Calu3 (cell line): ENCODE measurements at places on chromosomes 5 and 9.

DNA sequence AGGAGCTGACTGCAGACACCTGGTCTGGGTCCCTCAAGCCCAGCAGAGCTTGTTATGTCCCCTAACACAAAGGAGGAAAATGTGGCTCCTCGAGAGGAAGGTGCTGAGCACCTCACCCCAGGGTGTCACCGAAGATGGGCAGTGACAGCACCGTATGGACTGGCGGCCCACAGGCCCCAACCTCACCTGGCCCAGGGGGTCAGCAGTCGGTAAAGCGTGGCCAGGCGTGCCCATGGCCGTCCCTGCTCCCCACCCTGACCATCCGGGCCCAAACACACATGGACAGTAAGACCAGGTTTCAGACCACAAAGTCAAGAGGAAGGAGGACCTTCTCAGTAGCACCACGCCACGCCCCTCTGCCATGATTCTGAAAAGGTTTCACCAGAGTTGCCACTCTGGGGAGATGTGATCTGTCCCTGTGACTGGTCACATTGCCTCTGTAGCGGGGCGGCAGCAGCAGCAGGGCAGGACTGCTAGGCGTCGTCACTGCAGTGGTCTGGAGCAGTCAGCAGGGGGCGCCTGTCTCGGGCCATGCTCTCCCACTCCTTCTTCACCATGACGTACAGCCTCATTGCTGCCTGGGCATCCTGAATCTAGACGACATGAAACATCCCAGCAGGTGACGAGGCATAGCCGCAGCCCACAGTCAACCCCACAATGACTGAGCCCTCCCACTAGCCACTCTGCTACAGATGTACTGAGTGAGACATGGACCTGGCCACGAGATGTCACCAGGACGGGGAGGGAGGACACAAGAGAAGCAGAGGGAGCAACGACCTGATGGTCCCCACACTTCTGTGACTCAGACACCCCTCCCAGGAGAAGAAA, 11.1 kb downstream of the REXO4 start:
- peak; percentile 74 for DNase-seq

DNA sequence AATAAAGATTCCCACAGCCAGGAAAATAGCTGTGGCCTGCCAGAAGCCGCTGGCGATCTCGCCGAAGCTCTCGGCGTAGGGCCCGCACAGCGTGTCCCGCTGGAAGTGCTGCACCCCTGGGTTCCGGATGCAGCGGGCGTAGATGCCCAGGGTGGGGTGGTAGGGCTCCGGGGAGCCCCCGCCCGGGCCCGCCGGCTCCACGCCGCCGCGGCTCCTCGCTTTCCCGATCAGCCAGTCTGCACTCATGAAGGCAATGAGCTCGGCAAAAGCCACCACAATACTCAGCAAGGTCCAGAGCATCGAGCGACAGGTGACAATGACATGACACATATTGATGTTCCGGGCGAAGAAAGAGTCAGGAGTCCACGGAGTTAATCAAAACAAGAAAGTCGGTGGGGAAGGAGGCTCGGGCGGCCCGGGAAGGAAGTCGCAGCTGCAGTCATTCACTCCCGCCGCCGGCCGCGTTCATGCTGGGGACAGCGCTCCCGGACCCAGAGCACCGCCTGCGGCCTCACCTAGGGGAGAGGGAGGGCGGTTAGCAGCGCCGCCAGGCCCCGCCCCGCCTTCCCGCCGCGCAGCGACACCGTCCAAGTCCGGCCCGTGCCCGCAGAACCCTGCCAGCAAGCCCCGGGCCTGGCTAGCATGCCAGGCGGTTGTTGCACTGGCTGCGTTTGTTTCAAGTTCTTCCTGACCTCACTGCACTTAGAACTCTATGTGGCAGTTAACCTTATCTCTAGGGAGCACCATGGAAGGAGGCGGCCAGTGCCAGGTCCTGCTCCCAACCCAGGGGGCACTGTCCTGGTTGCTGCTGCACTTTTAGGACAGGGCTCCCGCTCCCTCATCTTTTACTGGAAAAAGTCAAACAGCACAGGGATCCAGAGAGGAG, 138.4 kb downstream of the LHFPL2 start:
- peak; percentile 60 for DNase-seq

- no peak for DNase-seq
Measured at GRCh38 chr9:84694248-84694647, 24.7 kb downstream of the NTRK2 start.

DNA sequence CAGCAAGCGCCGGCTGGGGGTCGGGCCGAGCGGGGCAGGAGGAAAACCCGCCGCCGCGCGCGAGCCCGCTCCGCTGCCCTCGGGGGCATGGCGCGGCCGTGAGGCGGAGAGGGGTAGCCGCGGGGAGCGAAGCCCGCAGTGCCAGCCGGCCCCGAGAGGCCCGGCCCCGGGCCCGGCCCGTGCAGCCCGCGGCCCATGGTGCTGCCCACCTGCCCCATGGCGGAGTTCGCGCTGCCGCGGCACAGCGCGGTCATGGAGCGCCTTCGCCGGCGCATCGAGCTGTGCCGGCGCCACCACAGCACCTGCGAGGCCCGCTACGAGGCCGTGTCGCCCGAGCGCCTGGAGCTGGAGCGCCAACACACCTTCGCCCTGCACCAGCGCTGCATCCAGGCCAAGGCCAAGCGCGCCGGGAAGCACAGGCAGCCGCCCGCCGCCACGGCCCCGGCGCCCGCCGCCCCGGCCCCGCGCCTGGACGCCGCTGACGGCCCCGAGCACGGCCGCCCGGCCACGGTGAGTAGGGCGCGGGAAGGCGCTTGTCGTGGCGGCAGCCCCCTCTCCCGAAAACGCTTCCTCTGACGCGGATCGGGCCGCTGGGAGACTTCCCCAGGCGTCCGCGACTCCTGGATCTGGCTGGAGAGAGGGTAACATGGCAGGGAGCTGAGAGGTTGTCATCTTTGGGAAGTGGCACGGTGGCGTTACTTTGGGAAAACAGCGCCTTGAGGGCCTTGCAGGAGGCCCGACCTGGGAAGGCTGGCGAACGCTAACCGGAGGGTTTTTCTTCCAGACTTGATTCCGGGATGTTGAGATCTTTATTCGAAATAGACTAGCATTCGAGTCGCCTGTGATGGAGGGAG, 523 bp downstream of the MAML1 start:
- DNase-seq, result peak; percentile 54

GRCh38 chr9:126854734-126855133, 5.7 kb upstream of the ZBTB34 start:
- DNase-seq, result no peak

- DNase-seq, result no peak
Measured at GRCh38 chr5:14506140-14506538, 75.5 kb upstream of the OTULINL start.

GRCh38 chr9:133658442-133659431, 22.6 kb downstream of the DBH start:
- DNase-seq, result peak; percentile 25

DNA sequence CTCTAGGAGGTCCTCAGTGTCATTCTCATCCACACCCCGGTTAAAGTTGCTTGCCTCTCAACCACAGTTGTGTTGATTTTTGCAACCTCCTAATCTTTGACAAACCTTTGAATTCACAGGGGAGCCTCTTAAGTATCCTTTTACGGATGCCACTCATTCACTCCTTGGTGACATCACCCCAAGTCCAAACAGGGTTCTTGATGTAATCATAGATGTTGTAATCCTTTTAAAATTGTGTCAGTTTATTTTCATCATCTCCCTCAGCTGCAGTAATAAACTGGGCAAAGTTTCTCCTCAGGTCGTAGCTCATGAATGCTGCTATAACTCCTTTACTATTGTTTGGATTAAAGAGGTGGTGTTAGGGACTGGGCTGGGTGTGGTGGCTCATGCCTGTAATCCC, 637.2 kb upstream of the NUDT12 start:
- no peak for DNase-seq

GRCh38 chr9:136058084-136058483, 37.0 kb downstream of the NACC2 start:
- DNase-seq, result no peak

- peak; percentile 62 for DNase-seq
Measured at GRCh38 chr5:138466125-138466899, 1.0 kb downstream of the EGR1 start.

DNA sequence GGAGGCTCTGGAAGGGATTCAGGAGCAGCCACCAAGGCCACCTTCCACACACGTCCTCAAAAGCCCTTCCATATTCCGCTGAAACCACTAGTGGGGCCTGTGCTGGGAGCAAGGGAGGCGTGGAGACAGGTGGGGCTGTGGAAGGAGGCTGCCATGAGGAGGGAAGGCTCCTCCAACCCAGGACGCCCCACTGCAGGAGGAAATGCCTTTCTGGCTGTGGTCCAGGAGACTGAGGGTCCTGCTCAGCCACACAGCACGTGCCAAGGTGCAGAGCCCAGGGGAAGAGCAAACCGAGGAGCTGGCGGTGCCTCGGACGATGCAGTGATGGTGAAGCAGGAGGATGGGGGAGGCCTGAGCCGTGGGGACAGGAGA, 49.5 kb downstream of the ADAMTS2 start:
- no peak for DNase-seq

DNA sequence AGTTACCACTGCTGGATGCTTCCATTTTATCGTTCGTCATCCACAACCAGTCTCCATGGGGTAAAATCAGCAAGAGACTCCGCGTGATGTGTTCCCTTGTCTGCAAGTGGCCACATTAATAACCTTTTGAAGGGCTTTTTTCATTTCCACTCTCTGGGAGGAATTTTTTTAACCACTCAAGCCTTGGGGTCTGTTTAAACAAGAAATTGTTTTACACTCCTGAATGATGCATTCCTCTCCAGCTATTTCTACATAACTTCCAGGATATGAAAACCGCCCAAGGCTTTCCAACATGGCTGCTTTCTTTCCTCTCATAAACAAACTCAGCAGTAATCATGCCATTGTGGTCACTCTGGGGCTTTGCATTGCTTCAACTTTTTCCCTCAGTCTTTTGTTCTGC, 217.2 kb upstream of the DAPK1 start:
- no peak for DNase-seq

DNA sequence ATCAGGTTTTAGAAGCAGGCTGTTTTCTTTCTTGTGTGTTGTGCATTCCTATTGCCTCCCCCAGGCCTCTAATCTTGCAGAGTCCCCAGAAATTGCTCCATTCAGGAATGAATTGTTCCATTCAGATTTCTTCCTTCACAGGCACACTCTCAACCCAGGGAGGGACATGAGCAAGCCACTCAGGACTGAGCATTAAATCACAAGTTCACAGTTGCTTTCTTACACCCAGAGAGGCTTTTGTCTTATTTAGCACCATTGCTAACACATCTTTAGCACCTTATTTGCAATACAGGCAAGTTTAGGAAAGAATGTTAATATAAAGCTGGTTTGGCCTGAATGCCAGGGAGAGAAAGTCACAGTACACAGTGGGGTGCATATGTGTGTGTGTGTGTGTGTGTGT, 221.4 kb downstream of the RAB3C start:
- no peak for DNase-seq

DNA sequence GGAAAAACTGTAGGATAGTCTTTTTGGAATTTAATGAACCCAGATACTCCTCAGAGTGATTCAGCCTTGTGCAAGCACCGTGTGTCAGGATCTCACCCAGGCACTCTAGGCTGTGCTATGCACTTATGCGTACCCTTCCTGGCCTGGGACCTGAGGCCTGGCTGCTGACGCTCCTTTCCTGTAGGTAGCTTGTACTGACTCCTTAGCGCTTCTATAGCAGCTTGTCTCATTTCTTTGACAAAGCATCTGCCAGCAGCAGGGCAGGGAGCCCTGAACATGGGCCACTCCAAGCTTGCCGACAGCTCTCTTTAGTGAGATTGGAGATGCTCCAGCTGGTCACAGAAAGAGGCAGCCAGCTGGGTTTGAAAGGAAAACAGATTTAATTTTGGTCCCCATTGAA, 147.3 kb downstream of the SGCD start:
- no peak for DNase-seq

- no peak for DNase-seq
Measured at GRCh38 chr9:131677444-131678180, 62.3 kb downstream of the RAPGEF1 start.

DNA sequence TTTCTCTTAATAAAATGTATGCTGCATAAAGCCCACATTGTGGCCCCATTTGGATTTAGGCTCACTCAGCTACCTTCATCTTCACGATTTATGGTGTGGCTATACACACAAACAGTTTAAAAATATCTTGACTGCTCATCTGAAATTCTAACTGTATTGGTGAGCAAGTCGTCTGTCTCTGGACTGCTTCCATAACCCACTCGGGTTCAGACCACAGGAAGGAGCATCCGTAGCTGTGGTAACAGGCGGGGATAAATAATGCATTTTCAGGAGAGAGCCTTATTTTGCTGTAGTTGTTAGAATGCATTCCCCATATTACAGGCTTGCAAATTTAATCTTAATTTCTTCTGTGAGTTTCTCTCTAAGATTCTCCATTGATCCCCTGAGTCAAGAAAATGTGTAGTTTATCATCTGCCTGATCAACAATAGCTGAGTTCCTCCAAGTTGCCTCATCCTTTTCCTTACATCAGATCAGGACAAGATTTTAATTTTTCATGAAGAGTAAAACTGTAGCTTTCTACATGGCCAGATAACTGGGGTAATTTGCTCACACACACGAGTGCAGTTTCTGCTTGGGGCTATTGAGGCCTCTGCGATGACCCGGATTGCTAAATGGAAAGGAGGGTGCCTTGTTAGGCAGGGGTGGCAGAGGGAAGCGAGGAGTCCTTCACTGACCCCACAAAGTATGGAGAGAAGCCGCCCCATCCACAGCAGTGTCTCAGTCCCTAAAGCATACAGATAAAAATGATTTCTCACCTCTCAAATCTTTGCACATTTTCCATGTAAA, 133.9 kb downstream of the FSTL4 start:
- DNase-seq, result no peak

DNA sequence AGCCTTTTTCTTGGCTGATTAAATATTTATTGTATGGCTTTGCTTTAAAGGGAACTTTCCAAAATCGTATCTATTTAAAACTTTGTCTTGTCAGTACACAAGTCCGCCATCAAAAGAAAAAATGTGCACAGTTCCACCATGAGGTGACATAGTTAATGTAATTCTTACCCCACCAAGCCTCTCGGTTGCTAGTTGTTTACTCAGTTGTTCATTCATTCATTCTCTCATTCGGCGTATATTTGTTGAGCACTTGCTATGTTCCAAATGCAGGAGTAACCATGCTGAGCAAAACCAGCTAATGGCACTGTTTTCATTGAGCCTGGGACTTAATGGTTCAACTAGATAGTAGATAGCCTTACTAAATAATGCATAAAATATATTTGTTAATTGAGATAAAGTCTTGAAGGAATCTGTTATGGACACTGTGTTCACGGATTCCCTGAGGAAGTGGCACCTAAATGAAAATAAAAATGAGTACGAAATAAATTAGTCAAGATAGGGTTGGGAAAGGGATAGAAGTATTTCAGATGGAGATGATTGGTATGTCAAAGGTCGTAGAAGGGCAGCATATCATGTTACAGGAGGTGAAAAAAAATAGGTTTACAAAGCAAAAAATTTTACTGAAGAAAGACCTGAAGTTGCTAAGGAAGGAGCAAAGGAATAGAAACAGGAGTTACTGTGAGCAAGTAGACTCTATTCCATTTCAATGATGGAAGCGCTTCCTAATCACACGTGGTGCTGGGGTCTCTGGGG, 1.5 kb downstream of the DCAF10 start:
- DNase-seq, result no peak

DNA sequence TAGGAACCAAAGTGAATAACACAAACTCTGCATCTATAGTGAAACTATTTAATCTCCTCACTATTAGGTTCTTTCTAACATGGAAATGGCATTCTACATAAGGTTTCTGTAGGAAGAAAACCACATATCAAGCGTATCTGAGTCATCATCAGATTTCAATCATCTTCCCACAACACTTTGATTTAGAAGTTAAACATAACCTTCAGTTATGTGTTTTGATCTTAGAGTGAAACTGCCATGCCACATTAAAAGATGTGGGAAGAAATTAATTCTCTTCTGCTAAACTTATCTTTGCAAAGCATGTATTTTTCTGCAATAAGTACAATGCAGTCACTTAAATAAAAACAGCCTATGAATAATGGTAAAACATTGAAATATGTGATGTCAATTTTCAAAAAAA, 55.0 kb downstream of the MEF2C start:
- DNase-seq, result no peak
